ENCODE measurements at places on chromosomes 6 and 20.

- no peak for DNase-seq
These were observed 39.8 kb downstream of the TGM6 start for GRCh38 chr20:2420510-2420909.

GRCh38 chr6:143803769-143804568 lies 39.2 kb upstream of the LTV1 start:
- DNase-seq = no peak

DNA sequence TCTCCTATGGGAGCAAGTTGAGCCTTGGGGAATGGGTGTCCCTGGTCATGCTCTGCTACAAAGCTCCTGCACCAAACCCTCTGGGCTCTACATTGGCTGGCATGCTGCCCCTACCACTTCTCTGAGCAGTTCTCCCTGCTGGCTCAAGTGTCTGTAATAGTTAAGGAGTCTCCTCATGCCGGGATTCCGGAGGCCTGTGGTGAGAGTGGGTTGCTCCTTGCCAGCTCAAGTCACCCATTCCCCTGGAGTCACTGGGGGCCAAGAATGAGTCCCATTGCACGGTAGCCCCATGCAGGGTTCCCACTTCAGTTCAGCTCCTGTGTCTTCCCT lies 173.9 kb downstream of the PRDM13 start:
- DNase-seq = no peak

- DNase-seq = no peak
These were observed 48.9 kb downstream of the GGTLC1 start for GRCh38 chr20:23939641-23940040.

DNA sequence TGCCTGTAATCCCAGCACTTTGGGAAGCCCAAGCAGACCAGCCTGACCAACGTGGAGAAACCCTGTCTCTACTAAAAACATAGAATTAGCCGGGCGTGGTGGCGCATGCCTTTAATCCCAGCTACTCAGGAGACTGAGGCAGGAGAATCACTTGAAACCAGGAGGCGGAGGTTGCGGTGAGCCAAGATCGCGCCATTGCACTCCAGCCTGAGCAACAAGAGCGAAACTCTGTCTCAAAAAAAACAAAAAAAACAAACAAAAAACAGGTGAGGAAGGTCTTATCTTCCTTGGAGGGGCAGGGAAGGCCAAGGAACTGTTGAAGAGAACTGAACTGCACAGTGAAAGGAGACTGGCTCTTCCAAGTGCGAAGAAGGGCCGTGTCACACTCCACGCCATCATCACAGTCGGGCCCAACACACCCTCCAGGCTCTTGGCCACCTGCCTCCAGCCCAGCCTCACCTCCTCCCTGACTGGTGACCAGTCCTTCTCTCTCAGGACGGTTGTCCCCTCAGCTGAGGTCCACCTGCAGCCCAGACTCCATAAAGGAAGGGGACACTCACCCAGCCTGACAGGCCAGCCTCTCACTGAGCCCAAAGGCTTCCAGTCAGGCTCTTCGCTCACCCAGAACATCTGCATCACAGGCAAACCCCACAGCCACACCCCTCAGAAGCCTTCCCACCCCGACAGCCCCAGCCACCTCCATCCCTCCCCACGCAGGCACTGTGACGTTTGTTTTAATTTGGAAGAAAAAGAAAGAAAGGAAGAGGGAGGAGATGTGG lies 4.1 kb downstream of the ZC3H12D start:
- no peak for DNase-seq

DNA sequence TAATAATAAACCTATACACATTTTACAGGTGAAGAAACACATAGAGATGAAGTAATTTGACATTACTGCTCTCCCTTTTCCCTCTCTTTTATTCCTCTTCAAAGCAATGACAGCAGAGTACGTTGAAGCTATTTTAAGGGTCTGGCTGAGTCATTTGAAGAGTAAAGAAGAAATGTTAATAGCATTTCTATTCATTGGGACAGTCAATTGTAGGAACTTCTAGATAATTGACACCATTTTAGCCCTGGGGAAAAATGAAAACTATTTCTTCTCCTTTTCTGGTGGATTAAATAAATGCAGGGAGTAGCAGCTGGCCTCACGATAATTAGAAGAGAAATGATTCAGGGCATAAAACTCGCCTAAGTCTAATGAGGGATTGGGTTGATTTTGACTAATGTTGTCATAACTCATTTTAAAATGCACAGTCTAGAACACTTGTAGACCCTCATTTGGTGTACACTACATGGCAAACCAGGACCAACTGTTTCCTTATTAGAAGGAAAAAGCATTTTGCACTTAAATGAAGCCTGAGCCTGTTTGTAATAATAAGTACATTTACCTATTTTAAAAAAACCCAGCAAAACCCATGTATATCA lies 48.1 kb downstream of the RIPOR2 start:
- DNase-seq = no peak

GRCh38 chr20:33549229-33549999 lies 59.5 kb downstream of the CBFA2T2 start:
- DNase-seq = no peak

DNA sequence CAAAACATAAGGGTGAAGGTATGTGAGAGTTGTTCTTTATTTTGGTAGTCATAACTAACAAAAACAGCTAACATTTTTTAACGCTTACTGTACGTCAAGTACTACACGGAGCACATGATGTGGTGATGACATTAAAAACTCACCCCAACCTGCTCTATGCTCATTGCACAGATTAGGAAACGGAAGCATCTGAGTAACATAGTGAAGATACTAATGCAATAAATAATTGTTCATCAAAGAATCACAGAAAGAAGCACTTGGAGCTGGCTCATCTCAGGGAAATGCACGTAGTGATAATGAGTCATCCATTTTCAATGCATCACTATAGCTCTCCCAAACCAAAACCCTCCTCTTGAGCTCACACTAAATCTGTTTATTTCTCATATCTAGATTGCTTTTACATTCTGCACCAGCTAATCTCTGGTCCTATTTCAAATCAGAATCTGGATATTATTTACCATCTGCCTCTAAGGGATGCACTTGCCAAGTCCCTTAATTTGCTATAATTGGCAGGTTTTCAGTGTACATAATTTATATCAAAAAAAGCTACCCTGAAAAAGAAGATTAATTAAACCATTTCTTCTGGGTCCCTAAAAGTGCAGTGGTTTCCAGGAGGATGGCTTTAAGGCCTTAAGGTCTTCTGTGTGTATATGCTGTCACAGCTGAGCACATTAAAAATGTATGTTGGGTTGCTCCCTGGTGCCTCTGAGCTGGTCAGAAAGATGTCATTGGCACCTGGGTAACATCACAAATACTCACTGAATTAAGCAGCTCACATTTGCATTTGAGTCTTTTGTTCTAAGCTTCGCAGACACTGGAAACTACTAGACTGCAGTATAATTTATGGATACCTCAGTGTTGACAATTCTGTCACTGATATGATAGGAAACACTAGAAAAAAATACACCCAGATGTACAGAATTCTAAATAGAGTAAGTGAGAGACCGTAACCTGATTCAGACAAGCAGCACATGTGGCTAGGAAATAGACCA lies 677.4 kb upstream of the CITED2 start:
- DNase-seq = no peak

DNA sequence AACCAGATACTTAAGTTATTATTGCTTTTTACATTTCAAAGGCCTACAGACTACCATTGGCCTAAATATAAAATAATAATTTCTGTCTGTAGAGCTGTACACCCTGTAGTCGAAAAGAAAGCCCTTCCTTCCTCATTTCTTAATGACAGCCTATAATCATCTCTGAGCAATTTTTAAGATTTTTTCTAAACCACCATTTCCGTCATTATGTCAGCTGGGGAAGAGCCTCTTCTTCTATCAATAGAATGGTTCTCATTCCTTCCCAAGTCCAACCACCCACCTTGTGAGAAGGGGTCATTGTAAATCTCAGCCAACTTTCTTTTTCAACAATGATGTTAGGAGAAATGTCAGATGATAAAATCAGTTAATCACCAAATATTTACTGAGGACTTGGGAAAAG lies 91.8 kb downstream of the PLEKHG1 start:
- no peak for DNase-seq

DNA sequence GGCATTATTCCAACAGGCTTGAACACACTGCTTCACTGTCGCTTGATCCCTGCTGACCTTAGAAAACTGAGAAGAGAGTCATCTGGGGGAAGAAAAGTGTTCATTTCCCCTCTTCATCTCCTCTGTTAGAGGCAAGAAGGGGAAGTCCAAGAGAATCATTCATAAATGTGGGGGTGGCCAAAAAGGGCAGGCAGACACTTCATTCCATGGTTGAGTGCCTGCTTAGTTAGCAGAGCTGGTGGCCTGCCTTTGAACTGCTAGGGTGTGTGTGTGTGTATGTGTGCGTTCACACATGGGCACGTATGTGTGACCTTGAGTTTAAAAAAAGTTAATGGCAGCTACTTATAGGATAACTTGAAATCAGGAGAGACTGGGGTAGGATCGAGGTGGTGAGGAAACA lies 39.4 kb upstream of the RFPL4B start:
- DNase-seq = no peak

- no peak for DNase-seq
These were observed 217.8 kb downstream of the AKAP7 start for GRCh38 chr6:131353106-131353505.

GRCh38 chr6:10587656-10588406 lies 66.7 kb downstream of the GCNT2 start:
- DNase-seq = no peak

DNA sequence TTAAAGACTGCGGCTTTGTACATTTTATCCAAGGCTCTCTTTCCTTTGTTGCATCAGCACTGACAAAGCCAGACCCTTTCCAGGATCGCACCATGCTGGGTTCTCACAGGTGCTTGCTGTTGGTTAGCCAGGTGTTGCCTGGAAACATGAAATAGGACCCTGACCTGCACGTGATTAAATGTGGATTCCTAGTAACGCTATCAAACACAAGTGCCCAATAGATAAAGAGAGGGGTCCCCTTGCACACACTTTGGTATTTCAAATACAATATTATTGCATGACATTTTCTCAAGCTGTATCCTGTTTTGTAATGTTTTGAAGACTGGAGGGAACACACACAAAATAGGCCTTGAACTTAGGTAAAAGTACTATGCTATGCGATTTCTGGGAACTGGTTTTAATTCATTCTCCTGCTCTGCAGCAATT lies 73.3 kb downstream of the AKAP12 start:
- peak; percentile 87 for DNase-seq

DNA sequence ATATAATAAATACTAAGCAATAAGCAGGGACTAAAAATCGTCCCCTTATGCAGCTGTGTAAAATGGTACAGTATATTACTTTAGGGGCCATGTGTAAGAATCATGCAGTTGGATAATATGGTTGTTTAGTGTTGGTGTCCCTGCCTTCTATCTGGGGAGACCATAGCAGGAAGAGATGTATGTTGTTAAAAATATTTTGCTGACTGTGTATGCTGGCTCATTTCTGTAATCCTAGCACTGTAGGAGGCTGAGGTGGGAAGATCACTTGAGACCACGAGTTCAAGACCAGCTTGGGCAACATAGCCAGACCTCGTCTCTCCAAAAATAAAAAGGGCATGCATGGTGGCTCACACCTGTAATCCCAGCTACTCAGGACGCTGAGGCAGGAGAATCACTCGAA lies 5.6 kb downstream of the PANK2 start:
- DNase-seq = no peak

DNA sequence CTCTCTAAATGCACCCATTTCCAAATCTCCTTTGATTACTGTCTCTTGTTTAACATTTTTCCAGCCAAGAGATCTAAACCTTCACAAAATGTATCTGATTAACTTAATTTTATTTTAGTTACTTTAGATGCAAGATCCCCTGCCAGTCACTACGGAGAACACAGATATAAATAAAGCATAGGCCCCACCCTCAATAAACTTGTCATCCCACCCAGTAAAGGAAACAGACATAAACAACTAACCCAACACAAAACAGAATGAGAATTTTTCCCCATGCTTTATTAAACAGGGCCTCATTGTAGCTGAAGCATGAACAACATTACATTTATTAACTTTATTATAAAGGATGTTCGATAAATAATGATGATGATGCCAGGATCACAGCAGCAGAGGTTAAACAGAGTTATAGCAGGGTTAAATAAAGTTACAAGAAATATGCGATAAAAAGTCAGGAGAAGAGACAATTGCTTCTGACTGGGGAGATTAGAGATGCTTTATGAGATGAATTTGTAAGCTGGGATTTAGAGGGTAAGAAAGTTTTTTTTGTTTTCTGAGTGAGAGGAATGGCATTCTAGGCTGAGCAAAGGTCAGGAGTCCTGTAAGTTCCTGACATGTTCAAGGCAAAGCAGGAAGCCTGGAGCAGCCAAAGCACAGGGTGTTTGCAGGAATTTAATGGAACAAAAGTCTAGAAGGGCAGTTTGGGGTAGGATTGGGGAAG lies 41.1 kb downstream of the TFAP2A start:
- no peak for DNase-seq

DNA sequence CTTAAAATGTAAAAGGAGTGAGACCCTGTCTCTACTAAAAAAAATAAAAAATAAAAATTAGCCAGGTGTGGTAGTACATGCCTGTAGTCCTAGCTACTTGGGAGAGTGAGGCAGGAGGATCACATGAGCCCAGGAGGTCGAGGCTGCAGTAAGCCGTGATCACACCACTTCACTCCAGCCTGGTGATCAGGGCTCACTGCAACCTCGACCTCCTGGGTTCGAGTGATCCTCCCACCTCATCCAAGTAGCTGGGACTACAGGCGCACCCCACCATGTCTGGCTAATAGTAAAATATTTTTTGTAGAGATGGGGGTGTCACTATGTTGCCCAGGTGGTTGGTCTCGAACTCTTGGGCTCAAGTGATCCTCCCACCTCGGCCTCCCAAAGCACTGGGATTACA lies 8.1 kb upstream of the FOXS1 start:
- no peak for DNase-seq

GRCh38 chr20:3677733-3678132 lies 4.1 kb downstream of the ADAM33 start:
- no peak for DNase-seq

DNA sequence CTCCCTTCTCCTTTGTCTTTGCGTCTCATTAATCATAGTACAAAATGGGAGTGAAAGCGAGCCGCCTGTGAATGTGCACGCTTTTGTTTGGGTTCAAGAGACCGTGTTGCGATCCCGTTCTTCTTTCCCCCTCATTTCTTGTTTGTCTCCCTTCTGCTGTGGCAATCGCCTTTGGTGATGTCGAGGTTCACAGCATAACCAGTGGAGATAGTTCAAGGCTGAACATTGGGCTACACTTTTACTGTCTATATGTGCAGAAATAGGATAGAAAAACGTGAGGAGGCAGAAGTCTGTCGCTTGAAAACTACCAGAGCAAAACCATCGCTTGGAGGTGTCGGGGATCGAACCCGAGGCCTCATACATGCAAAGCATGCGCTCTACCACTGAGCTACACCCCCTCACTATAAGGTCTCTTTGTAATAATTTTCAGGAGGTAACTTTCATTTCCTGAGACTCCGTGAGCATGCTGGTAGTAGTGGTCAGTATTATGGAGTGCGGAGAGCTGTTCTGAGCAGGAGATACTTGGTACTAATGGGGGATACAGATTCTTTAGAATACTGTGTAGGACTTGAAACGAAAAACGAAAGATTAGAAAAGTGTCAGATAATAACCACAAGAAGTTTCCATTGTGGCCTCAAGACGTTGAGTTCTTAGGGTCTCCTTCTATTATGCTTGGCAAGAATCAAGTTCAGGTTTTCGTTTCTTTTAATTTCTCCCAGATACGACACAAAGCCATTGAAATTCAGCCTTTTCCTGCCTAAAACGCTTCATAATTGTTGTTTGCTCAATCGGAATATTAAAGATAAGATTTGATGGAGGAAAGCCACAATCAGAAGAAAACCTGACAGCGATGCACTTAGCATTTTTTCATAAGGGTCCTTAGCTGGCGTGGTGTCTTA lies 106.6 kb downstream of the TRIM27 start:
- no peak for DNase-seq
